ENCODE measurements at places on chromosomes 6 and 20.
A peak's percentile ranks its signal among the peaks of the same experiment; 100 is the strongest.

DNA sequence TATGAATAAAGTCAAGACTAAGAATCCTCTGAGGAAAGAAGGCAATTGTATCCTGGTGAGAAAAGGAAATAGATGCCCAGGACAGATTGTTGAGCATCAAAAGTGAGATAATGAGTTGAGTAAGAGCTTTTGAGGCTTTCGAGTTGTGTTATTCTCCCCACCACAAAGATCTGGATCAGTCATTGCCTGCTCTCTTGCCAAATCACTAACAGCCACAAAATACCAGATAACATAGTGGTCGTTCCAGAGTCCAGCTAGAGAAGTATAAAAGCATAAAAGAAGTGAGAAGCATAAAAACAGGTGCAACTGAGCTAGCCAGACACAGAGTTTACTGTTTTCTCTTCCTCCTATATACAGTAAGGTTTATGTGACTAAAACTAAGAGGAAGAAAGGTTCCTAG, 4.9 kb downstream of the SPINT4 start:
- no peak for DNase-seq

DNA sequence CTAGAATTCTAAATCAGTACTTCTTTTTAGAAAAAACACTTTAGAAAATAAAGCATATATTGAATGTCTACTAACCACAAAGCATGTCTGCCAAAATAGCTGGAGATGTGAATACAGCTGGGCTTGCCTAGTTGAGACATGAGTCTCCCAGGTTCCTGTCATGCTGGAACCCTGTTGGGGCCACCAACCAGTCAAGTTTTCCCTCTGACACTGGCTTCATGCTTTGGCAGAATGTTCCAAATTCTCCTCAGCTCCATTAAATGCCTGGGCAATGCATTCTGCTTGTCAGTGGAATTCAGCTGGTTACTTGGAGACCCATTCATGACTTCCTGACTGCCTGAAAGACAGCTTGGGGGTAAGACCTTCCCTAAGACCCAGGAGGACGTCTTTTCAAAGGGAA, 87.2 kb downstream of the PRND start:
- DNase-seq, result no peak

- no peak for DNase-seq
Observed at GRCh38 chr20:49583669-49584417, 15.9 kb upstream of the PTGIS start.

DNA sequence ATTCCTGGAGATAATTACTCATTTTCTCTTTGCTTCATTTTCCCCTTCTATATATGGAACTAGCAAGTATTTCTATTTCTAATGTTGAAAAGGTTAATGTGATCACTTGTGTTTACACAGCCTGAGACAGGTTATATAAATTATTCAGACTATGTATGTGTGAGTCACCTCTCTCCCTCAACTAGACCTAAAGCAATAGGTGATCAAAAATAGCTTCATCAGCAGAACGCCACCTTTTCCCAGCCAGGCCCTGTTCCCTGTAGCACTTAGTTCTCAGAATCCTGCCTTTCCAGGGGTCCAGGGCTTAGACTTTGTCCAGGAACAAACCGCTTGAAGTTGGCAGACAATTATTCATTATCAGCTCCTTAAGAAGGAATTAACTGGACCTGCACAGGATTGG, 125.3 kb upstream of the EXOC2 start:
- no peak for DNase-seq

GRCh38 chr20:39163993-39164392, 201.8 kb downstream of the DHX35 start:
- DNase-seq, result no peak

DNA sequence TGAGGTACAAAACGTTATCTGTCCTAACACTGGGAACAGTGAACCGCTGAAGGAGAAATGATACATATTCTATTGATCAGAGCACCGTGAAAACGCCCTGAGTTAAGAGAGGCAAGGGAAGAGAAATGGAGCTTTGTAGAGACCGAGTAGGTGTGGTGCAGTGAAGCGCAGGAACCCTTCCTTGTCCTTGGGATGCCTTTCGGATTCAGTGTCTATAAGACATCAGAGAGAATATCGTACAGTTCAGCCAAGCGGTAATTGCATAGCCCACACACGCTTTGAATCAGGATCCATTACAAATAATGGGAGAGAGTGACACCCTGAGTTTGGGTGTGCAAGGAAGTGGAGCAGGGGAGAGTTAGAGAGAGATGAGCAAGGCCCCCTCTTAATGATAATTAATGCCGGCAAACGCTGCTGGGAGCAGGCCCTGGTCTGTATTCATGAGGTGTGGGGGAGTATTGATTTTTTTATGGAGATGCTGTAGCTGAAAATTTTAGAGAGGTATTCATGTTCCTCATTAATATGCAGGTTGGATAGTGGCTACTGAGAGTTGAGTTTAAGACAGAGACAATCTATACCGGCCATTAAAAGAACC, 20.7 kb downstream of the NOX3 start:
- no peak for DNase-seq

GRCh38 chr6:109722564-109723254, 31.6 kb downstream of the FIG4 start:
- no peak for DNase-seq

GRCh38 chr6:111800821-111801220, 72.4 kb downstream of the FYN start:
- DNase-seq, result no peak

DNA sequence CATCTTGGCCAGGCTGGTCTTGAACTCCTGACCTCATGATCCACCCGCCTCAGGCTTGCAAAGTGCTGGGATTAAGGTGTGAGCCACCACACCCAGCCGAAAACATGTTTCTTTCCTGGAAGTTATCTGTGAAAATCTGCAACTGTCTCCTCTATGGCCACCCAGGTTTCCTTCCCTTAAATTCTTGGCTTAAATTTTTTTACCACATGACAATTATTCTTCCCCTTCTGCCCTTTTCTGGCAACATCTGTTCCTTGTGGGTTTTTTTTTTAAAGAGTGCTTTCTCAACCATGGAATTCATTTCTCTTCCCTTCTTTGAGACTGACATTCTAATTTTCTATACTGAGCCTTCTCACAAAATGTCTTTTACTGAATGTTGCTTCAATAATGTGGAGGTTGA, 59.6 kb downstream of the DOK5 start:
- no peak for DNase-seq

GRCh38 chr6:111721753-111722154, 116.1 kb upstream of the TRAF3IP2 start:
- DNase-seq, result peak; percentile 67

- DNase-seq, result no peak
Observed at GRCh38 chr6:49570474-49571079, 20.1 kb downstream of the C6orf141 start.

GRCh38 chr6:1212919-1213318, 99.0 kb upstream of the FOXQ1 start:
- no peak for DNase-seq

- DNase-seq, result no peak
Observed at GRCh38 chr6:168525926-168526630, 85.1 kb downstream of the SMOC2 start.
